ENCODE measurements at places on chromosomes 4 and X. TPM values are rescaled to one million over a fixed set of nuclear protein-coding genes. Genes with fewer than 3 reads are reported as not detected.

GIMD1 gene
- not detected for total RNA-seq

NMU gene
- total RNA-seq, result 0.66 TPM

DNA sequence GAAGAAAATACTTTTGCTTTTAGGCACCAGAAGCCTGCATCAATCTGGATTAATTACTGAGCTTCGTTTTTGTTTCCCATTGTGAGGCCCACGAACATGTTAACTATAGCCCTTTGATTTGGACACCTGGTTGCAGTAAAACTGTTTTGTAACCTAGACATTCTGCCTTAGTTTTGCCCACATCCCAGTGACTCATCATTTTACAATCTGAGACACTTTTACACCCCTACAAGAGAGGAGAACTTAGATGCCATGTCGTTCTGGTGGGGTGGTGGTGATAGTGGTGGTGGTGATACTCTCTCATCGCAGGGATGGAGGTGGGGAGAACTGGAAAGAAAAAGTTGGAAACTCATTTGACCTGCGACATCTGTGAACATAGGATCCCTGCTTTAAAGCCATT lies 1257.2 kb downstream of the ADGRL3 start:
- no peaks in the 10 kb centered on the region for H3K4me1 ChIP-seq
- no peak overlapping the region for H3K27ac ChIP-seq
- no peak overlapping the region for H3K4me3 ChIP-seq
- H3K27me3 ChIP-seq, result no peaks in the 10 kb centered on the region

DNA sequence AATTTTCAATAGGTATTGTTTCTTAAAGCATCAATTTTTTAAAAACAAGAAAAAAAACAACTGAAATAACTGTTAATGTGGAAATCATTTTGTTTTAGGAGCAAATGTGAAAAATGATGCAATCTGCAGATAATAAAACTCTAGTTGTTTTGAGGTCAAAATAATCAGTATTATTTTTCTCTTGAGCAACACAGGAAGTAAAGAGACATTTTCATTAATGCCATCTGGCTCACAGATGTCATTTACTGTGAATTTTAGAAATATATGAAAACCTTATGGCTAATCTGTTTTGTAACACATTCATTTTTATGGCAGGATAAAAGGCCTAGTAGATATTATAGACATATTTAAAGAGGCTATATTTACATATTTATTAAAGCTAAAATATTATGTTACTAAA lies 141.6 kb downstream of the PCDH18 start:
- H3K27me3 ChIP-seq, result no peaks in the 10 kb centered on the region
- H3K27ac ChIP-seq, result no peak overlapping the region
- no peak overlapping the region for H3K4me3 ChIP-seq
- H3K4me1 ChIP-seq, result no peaks in the 10 kb centered on the region
- H3K36me3 ChIP-seq, result no peaks in the 10 kb centered on the region
- DNase-seq, result no peak

GRCh38 chrX:109826954-109827708 lies 94.1 kb upstream of the ACSL4 start:
- H3K36me3 ChIP-seq, result no peaks in the 10 kb centered on the region
- H3K27me3 ChIP-seq, result no peaks in the 10 kb centered on the region
- no peak overlapping the region for H3K4me3 ChIP-seq
- H3K27ac ChIP-seq, result no peak overlapping the region
- no peak for DNase-seq

DNA sequence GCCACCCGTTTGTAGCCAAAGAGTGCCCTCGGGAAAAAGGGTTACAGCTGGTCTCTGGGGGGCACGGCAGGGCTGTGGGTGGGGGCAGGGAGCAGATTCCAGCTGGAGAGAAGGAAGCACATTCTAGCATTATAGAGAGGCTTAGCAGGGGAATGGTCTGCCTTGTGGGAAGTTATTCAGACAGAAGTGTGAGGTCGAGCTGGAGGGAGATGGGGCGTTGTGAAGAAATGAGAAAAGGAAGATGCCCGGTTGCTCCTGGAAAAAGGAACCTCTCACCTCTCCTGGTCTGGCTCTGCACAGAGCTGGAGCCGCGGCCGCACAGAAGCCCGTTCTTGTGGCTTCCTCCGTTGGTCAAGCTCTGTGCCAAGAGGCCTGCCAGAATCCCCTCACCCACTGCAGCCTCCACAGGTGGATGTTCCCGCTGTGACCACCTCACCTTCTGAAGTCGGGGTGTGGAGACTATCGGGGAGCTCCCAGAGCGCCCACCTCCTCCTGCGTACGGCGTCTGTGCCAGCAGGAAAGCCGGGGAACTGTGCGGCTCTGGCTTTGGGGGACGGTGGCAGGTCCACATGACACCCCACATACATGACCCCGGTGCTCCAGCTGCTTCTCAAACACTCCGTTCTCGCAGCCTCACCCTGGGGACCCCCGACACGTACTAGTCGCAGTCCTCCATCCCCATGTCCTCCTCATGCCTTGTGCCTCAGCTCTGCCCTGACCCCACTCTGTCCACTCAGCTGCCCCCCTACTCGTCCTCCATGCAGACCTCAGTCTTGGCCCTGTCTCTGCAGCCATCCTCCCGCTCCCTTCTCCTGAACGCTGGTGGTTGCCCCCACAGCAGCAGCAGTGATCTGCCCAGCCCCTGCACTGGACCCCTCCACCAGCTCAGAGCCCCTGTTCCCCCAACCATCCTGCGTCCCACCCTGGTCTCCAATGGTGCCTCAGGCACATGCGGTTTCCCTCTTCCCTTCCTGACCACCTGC lies 52.2 kb upstream of the HGFAC start:
- no peak for DNase-seq
- H3K4me3 ChIP-seq, result no peak overlapping the region
- H3K27me3 ChIP-seq, result no peaks in the 10 kb centered on the region
- H3K4me1 ChIP-seq, result no peaks in the 10 kb centered on the region
- peak overlapping the region; percentile 60 for H3K27ac ChIP-seq

GRCh38 chrX:42028109-42028508 lies 104.8 kb upstream of the CASK start:
- H3K4me1 ChIP-seq, result no peaks in the 10 kb centered on the region
- H3K36me3 ChIP-seq, result no peaks in the 10 kb centered on the region
- H3K27ac ChIP-seq, result peak overlapping the region; percentile 63
- H3K27me3 ChIP-seq, result no peaks in the 10 kb centered on the region

DNA sequence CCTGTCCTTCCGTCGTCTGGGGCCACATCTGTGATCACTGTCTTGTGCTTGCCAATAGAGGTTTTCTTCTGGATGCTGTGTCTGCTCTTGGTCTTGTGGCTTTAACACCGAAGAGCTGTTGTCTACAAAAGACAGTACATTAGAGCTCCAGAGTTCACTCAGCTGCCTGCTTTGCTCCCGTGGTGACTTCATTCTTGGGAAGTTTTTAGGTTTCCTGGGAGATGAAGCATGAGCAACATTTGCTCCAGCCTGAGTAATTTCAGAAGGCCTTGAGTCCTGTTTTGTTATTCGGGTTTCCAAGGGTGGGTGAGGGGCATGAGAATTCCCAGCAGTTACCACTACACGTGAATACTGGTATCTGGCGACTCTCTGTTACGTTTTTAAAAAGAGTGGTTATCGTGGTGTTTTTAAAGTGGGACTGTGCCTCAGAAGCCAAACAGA lies 189.2 kb downstream of the SHROOM3 start:
- no peaks in the 10 kb centered on the region for H3K27me3 ChIP-seq
- H3K27ac ChIP-seq, result peak overlapping the region; percentile 80
- no peaks in the 10 kb centered on the region for H3K36me3 ChIP-seq
- peaks cover 12% of the 10 kb centered on the region for H3K4me1 ChIP-seq
- DNase-seq, result no peak

DNA sequence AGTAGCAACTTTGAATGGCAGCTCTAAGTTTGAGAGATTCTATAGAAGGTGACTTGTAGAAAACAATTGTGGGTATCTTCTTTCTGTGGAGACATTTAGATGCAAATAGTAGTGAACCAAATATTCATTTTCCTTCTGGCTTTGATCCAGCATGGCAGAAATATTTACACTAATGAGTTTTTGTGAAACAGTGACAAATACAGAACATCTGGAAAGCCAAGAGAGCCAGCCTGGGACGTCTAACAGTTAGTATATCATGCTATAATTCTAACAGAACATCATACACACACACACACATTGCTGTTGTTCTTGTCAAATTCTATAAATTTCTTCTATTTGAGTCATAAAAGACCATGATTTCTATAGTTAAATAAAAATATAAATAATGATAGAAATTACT lies 1777.9 kb downstream of the ARAP2 start:
- H3K4me3 ChIP-seq, result no peak overlapping the region
- DNase-seq, result no peak
- no peak overlapping the region for H3K27ac ChIP-seq
- H3K36me3 ChIP-seq, result no peaks in the 10 kb centered on the region
- no peaks in the 10 kb centered on the region for H3K27me3 ChIP-seq
- H3K4me1 ChIP-seq, result no peaks in the 10 kb centered on the region
